ENCODE measurements at places on chromosomes 6 and 20.
A peak's percentile ranks its signal among the peaks of the same experiment; 100 is the strongest.

DNA sequence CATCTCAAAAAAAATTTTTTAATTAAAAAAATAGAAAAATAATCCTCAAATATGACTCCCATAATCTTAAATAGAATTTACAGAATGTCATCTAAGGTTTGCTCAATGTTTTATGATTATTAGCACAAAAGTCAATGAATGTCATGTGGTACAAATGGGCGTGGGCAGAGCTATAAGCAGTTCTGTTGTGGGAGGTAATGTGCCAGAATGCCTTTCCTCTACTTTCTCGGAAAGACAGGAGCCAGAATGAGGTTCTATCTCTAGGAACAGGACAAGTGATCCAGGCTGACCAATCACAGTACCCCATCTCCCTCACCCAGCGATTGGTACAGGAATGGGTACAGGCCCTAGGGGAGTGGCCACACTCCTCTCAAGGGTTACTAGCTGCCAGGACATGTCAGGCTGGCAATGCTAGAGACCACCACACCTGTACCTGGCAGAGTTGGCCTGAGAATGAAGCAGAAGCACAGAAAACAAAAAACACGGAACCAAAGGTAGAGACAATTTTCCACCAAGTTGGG is 15.1 kb downstream of the RALGAPA2 start:
- no peak for DNase-seq

- DNase-seq = no peak
Measured at GRCh38 chr6:11950109-11950508, 62.0 kb upstream of the HIVEP1 start.

DNA sequence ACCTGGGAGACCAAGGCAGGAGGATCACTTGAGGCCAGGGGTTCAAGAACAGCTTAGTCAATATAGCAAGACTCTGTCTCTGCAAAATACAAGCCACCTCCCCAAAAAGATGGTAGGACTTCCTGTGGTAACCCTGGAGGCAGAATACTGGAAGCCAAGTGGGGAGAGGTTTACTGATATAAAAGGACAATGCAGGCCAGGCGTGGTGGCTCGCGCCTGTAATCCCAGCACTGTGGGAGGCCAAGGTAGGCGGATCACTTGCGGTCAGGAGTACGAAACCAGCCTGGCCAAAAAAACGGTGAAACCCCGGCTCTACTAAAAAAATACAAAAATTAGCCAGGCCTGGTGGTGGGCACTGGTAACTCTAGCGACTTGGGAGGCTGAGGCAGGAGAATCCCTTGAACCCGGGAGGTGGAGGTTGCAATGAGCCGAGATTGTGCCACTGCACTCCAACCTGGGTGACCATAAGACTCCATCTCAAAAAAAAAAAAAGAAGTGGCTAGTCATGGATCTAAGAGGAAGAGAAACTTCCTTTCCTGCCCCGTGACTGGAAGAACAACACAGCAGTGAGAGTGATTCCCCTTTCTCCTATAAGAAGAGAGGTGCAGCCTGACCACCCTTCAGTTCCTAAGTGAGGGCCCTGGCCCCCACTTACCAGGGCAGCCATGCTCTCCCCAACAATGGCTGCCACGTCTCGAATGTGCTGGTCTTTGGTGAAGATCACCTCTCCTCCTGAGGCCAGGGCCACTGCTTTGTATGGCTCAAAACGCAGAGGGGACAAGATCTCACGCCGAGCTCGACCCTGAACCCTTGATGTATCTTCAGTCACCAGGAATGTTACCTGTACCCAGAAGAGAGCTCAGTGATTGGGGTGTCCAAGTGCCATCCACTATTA is 6.2 kb downstream of the SAPCD1 start:
- DNase-seq = no peak

GRCh38 chr6:128580224-128581110 is 60.1 kb upstream of the PTPRK start:
- no peak for DNase-seq

DNA sequence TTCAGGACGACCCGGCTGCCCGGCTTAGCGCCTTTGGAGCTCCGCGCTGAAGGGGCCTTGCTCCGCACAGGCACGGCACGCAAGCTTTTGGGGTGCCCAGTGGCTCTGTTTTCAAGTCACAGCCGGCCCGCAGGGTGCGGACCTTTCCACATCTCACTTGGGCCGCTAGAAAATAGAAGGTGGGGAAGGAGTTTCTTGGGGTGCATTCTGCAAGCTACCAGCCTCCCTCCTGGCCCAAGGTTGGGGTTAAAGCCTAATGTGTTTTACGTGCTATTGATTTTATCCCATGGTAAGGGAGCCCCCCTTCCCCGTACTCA is 561 bp downstream of the KAT14 start:
- DNase-seq = no peak

- no peak for DNase-seq
Measured at GRCh38 chr20:59831916-59832270, 101.5 kb downstream of the SYCP2 start.

DNA sequence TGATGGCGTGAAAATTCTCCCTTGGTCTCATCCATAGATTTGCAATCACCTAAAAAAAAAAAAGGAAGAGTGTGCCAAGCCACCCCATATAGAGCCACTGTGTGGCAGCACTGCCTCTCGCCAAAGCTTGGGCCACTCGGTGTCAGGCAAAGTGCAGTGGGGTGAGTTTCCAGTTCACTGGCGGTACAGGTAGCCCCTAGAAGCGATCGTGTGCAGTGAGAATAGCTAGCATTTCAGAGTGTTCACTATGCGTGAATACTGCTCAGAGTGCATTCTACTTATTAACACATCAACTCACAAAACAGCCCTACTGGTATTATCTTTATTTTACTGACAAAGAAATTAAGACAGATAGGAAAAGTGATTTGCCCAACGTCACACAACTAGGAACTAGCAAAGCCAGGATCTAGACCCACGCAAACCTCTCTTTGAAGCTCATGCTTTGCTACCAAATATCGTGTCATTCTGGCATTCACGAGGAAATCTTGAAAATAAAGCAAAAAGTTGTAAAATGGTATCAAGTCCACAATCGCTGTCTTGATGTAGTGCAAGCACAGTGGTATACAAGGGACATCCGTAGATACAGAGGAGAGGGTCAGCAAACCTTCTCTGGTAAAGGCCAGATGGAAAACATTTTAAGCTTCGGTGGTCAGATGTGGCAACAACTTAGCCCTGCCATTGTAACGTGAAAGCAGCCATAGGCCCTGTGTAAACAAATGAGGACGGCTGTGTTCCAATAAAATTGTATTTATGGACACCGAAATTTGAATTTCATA is 10.4 kb upstream of the GCNT2 start:
- DNase-seq = peak; percentile 65

- DNase-seq = no peak
Measured at GRCh38 chr6:56024931-56025330, 149.5 kb upstream of the BMP5 start.

- DNase-seq = no peak
Measured at GRCh38 chr6:129667621-129668020, 42.4 kb downstream of the ARHGAP18 start.

GRCh38 chr20:47318586-47319516 is 37.6 kb downstream of the ZMYND8 start:
- DNase-seq = peak; percentile 43

DNA sequence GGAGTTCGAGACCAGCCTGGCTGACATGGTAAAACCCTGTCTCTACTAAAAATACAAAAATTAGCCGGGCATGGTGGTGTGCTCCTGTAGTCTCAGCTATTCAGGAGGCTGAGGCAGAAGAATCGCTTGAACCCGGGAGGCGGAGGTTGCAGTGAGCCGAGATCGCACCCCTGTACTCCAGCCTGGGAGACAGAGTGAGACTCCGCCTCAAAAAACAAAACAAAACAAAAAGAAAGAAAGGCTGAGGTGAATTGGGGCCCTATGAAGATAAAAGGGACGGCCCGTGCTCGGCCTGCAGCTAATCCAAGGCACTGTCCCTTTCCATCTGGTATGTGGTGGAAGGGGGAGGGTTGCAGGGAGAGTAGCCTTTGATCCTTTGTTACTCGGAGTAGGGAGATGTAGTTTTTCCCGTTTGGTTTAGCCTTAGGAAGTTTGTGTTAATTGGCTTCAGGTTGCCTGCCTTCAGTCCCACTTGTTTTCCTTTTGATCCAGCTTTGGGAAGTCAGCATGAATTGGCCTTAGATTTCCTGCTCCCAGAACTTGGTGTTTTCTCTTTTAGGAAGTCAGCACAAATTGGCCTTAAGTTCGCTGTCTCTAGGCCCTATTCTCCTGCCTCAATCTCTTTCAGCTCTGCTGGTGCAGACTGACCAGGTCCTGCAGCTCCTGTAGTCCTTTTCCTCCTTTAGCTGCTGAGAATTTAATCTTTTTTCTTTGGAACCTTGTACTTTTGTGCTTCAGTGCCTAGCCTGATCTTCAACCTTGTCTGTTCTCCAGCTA is 36.1 kb upstream of the PAQR8 start:
- no peak for DNase-seq

GRCh38 chr6:69542494-69542893 is 254.3 kb downstream of the LMBRD1 start:
- no peak for DNase-seq

DNA sequence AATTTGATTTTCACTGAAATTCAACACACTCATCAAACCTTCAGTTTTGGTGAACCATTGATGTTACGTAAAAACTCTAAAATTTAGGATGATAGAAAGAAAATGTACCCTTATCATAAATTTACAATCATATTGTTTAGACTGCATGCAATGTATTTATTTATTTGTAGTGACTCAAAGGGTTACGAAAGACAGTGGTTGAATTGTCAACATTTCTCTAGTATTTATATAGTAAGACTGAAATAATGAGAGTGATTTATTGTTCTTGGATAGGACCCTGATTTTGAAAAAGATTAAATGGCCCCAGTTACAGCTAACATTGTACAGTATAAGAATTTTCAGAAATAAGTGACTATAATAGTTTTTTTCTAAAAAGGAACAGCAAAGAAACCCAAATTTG is 591.5 kb downstream of the RFPL4B start:
- DNase-seq = no peak

- DNase-seq = no peak
Measured at GRCh38 chr6:69888482-69889233, 22.3 kb downstream of the COL19A1 start.

DNA sequence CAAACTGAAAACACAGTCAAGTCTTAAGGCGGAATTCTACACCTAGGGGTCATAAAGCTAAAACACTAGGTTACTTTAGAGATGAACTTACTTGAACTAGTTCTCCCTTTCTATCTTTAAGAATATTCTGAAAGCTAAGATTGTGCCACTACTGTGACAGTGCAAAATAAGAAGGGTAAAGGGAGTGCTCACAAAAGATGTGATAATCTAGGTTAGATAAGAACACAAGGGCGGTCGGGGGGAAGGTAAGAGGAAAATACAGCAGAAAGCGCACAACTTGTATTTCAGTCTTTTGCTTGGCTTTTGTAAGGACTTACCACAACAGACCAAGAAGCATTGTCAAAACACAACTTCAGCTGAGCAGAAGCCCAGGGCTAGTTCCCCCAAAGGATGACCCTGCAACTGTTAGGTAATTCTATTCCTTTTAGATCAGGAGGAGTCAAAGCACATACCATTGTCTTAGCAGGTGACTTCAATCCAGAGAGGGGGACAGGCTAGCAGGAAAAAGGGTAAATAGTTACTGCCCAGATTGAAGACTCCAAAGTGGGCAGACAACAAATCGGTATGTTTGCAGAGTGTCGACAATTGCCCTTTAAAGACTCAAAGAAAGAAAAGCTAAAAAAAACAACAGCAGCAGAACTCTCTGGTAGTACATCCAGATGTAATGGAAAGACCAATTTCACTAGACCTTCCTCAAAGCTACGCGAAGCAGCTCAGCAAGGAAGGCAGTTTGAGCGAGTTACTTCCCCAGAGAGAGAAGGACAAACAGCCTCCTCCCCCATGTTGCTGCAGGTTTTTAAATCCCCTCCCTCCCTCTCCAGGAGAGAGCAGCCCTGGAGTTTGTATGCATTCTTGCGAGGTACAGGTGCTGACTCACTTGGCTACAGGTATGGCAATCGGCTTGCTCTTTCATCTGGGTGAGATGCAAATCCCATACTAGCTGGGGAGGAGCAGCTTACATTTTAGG is 59.0 kb downstream of the RIPOR2 start:
- no peak for DNase-seq

DNA sequence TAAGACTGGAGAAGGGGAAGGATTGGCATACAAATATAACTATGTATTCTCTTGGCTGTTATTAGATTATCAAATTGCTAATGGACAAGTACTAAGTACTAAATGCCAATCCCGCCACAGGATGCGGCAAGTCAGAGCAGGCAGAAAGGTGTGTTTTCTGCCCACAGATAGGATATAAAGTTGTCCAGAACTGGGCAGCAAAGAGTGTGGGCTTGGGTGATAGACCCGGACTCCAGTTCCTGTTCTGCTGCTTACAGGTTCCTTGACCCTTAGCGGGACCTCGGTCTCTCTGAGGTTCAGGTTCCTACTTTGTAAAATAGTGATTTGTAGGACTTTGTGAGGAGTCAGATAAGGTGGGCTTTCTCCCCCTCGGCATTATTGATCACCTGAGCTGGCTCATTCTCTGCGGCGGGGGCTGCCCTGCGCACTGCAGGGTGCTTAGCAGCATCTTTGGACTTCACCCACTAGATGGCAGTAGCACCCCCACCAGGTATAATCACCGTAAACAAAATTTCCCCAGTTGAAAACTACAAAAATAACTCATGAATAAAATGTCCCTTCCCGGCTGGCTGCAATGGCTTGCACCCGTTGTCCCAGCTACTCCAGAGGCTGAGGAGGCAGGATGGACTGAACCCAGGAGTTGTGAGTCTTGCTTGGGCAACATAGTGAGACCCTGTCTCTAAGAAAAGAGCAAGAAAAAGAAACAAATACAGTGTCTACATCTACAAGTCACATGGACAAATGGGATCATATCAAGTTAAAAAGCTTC is 193.1 kb downstream of the DOK5 start:
- peak; percentile 35 for DNase-seq

GRCh38 chr6:112571488-112572270 is 224.5 kb downstream of the RFPL4B start:
- DNase-seq = no peak
